ENCODE measurements at places on chromosomes 1 and 21.

DNA sequence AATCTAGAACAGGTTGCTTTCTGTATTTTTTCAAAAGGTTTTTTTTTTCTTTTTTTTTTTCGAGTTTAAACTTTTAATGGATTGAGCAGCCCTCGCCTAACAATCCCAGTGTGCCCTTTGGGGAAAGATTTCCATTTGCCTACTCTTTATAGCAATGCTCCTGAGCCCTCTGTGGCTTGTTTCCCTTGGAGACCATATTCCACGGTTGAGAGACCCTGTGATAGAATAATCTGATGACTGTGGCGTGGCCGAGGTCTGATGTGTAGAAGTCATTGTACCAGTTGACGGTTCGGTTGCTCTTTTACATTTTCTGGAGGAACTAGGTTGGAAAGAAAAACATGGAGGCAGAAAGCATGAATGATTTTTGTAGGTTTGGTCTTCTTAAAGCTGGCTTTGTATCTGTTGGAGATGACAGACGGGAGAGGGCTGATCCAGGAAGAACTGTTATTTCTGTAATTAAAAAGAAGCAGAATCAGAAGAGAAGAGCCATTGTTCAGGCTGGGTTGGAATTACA, 305.7 kb upstream of the NRIP1 start:
- no peak for DNase-seq

- DNase-seq, result peak; percentile 70
Observed at GRCh38 chr1:27357281-27358037, 9.3 kb downstream of the MAP3K6 start.

DNA sequence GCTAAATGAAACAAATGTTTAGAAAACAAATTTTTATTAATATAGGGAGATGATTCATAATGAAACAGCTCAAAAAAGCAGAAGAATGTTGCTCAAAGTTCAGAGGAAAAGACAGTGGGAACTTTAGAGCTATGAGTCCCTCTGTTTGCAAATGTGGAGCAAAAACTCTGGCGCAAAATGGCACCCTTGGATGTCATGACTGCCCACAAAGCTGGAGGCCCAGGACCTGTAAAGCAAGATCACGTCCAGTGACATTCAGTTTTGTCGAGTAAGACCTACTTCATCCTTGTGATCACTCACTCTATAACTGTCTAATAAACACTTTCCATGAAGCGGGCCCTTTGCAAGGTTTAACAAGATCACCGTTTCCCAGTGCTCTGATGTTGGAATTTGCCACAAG, 9.1 kb upstream of the EXO1 start:
- DNase-seq, result no peak

DNA sequence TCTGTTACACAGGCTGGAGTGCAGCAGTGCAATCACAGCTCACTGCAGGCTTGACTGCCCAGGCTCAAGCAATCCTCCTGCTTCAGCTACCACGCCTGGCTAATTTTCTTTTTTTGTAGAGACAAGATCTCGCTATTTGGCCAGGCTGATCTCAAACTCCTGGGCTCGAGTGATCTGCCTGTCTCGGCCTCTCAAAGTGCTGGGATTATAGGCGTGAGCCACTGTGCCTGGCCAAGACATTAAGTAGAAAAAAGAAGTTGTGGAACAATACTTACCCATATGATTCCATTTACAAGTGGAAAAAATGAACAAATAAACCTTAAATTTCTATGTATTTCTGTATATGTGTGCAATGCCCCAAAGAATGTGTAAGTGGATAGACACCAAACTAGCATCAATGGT, 30.3 kb upstream of the ID3 start:
- no peak for DNase-seq

DNA sequence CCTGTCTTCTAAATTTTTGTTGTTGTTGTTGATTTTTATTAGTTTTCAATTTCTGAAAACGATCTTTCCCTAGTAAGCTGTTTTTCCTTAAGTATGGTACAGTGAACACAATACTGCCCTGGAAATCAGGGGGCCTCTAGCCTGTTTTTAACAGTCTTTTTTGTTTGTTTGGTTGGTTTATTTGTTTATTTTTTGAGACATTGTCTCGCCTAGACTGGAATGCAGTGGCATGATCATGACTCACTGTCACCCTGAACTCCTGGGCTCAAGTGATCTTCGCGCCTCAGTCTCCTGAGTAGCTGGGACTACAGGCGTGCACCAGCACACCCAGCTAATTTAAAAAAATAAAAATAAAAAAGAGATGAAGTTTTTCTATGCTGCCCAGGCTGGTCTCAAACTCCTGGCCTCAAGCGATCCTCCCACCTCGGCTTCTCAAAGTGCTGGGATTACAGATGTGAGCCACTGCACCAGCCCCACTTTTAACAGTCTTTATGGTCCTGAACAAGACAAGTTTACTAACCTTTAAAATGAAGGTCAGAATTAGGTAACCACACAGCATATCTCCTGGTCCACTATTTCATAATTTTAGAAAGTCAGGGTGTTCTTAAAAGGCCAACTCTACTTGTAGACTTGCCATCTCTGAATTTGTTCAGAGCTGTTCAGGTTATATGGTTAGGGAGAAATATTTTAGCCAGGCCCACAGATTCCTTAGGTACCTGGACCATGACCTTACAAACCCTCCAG, 35.4 kb downstream of the TBCE start:
- no peak for DNase-seq

DNA sequence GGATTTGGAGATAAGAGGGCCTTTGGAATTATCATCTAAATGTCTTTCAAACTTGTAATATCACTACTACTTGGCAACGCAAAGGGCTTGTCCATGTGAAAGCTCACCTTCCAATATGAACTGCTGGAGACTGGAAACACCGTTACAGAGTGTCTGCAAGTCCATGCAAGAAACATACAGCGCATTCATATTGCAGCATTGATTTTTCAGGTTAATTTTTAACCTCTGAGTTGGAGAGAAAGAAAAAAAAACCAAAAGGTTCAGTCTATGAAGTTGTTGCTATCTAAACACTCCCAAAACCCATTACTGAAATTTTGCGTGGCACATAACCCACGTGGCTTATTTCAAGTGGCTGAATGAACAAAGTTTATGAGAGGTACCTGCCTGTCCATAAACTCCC, 23.8 kb downstream of the DAB1 start:
- no peak for DNase-seq

Measured in stimulated activated CD4-positive, alpha-beta T cell treated with anti-CD3 and anti-CD28 coated beads, Interleukin-12 subunit alpha, Interleukin-12 subunit beta, amount 100 ng/mL, for 24 hours (primary cell).